Aorta (tissue), 5 donors: ENCODE measurements at places on chromosomes 12 and 14. TPM values are rescaled to one million over a fixed set of nuclear protein-coding genes. Genes with fewer than 3 reads are reported as not detected.

GRCh38 chr14:98954349-98955000 is 317.5 kb downstream of the BCL11B start:
- H3K27ac ChIP-seq = no peak overlapping the region
- H3K36me3 ChIP-seq = no peaks in the 10 kb centered on the region
- H3K4me1 ChIP-seq = no peaks in the 10 kb centered on the region

DNA sequence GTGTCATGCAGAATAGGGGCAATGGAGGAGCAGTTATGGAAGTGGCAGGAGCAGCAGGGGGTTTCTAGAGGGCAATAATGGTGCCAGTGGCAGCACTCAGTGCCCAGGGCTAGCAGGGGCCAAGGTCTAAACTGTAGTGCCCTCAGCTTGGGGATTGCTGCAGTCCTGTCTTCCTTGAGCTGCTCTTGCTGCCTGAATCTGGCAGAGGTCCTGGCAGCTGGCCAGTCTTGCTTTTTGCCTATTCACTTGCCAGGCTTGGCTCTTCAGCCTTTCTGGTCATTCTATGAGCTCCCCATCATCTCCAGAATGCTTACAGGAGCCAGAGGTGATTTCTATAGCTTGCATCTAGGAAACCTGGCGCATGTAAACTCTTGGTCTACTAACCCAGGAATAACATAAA is 72.0 kb downstream of the SUDS3 start:
- H3K27me3 ChIP-seq = peaks cover 1% of the 10 kb centered on the region
- H3K36me3 ChIP-seq = no peaks in the 10 kb centered on the region
- H3K4me3 ChIP-seq = no peak overlapping the region
- H3K27ac ChIP-seq = no peak overlapping the region

DNA sequence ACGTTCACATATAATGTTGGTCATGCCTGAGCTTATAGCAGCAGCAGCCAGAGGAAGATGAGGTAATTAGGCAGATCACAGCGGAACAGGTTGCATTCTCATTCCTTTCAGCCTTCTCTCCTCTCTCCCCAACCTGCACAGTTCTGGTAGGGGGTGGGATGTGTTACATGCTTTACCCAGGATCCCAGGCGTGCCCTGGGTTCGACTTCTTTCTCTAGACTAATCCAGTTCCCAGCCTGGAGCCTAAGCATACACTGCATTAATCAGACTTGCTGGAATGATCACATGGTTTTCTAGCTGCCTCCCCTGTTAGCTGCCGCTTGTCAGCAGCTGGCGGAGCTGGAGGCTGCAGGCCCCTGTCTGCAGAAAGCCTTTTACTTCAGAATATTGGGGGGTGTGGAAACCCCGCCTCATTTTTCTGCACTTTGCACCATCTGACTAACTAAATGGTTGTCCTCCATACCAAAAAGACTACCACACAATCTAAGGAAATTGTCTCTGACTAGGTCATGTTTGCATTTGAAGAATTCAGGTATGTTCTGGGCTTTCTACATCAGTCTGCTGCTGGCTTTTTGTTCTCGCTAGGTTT is 46.0 kb upstream of the EVL start:
- no peaks in the 10 kb centered on the region for H3K27me3 ChIP-seq
- DNase-seq = no peak
- H3K36me3 ChIP-seq = no peaks in the 10 kb centered on the region
- H3K4me3 ChIP-seq = no peak overlapping the region
- H3K27ac ChIP-seq = no peak overlapping the region
- peaks cover 1% of the 10 kb centered on the region for H3K4me1 ChIP-seq

DNA sequence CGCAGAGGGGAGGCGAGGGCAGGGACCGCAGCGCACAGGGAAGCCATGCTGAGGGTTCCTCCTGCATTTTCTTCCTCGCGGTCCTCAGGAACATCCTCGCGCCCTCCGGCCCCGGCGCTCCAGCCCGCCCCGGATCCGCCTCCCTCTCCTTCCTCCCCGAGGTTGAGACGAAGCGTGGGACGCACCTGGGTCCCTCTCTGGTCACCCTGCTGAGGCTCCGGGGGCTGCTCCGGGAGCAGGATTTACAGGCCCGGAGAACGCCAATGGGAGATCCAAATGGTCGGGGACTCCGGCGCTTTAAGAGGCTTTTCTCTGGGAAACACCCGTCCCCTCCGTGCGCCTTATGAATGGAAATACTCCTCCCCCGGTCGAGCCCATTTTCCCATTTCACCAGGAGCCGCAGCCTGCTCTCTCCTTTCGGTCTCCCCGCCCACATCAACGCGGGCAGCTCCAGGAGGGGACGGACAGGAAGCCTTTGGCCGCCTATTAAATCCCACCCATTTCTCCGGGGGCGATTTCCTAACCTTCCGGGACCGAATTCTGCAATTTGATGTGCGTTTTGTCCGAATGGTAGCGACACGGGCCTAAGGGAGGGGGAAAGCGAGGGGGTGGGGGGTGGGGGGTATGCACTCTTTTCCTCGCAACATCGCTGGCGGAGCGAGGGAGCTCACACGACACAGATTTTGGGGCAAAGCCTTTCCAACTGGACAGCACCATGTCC is at the start of gene UNC79:
TSS of gene UNC79 (plus strand) at position 625 of the 721 bp plus-strand sequence. CDS start at position 716, 91 bp downstream.
- DNase-seq = no peak
- no peaks in the 10 kb centered on the region for H3K27me3 ChIP-seq
- H3K4me1 ChIP-seq = no peaks in the 10 kb centered on the region
- H3K36me3 ChIP-seq = no peaks in the 10 kb centered on the region

Gene FOXG1
- total RNA-seq = not detected

Gene MYF6
- not detected for total RNA-seq

Gene PKP2
- total RNA-seq = 1.4 TPM
